ENCODE measurements at places on chromosomes 6 and 20. TPM values are rescaled to one million over a fixed set of nuclear protein-coding genes. Genes with fewer than 3 reads are reported as not detected.

The MYLK2 gene
- 3.0 TPM for total RNA-seq

The SRSF3 gene
- 259 TPM for total RNA-seq

- DNase-seq, result peak; percentile 79
Observed at GRCh38 chr6:163793011-163793983, 378.8 kb downstream of the QKI start.

- DNase-seq, result no peak
Observed at GRCh38 chr20:63567386-63568169, 6.5 kb downstream of the HELZ2 start.

DNA sequence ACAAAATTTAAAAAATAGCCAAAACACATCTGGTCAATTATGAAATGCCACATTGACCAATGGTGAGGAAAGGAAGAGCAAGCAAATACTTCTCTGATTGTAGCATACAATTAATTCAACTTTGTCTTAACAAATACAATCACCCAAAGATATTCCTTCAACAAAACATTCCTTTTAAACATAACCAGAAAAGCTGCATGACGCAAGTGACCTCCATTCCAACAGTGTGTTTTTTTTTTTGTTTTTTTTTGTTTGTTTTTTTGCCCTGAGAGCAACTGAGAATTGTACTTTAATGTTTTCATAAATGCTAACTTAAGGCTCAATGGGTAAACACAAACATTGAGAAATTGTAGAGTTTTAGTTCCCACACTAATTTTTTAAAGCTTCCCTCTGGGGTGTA is 184.4 kb downstream of the PTPRK start:
- no peak for DNase-seq

DNA sequence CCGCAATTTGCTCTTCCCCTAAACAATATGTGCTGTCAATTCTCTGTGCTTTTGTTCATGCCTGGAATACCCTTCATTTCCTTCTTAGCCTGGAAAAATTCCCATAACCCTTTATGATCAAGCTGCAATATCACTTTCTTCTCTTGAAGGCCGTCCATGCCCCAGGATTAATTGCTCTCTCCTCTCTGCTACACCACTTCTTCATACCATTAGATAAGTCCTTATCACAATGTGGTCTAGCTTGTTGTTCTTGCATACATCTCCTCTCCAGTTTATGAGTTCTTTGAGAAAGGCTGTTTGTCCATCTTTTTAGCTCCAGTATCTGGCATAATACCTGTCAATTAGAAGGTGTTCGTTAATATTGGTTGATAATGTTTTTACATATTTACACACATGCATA is 111.2 kb upstream of the SAMD5 start:
- no peak for DNase-seq

DNA sequence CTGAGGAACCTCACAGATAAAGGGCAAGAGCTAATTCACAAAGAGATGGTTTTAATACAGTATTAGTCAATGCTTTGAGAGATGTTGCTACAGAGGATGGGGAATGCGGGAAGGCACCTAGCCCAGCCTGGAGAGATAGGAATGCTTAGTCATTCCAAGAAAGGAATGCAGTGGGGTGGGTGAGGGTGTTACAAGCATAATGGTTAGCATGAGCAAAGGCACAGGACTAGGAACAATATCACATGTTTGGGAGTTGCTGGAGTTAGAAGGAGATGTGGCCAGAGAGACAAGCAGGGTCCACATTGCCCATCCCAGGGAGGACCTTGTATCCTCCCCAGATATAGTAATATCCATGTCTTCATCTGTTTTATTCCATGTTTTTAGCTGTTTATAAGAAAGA is 107.0 kb upstream of the OGFRL1 start:
- peak; percentile 79 for DNase-seq

Measured in Daoy (cell line).